Naive thymus-derived CD4-positive, alpha-beta T cell (primary cell): ENCODE measurements at places on chromosomes 4 and X.

DNA sequence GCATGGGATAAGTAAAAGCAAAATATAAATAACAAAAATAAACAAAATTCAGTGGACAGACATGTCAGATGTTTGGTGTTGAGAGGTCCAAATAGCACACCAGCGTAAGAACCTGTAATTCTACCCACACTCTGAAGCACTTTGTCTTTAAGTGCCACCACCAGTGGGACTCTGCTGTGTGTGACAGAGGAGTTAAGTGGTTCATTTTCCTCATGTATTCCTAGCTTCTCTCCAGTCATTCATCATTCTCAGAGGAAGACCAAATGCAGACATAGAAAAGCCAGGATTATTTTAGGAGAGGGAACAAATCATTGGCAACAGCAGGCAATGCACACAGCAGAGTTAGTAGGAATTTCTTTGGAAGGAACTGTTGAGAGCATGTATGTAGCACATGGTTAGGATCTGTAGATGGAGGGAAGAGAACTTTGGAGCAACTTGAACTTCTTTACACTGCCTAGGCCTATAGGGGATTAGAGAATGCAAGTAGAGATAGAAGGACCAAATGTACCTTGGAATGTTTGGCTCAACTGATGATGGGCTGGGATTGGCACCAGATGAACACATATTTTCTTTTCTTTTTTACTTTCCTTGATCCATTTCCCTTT, 43.0 kb upstream of the ARHGAP24 start:
- DNase-seq = no peak

DNA sequence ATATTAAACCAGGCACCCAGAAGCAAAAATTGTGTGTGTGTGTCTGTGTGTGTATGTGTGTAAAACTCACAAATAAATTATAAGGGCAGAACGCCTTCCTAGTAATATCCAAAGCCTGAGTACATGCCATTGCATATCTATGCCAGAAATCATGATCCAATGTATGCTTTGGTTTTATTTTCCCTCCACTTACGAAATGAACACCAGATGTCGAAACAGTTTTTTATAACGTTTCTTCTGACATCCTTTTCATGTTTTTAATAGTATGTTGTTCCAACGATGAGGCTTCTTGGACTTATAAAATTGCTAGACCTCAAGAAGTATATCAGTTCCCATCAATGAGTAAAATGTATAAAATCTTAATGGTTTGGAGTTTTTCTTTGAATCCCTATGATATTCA, 55.4 kb downstream of the KCNIP4 start:
- no peak for DNase-seq

- no peak for DNase-seq
Measured at GRCh38 chr4:1049591-1049905, 38.1 kb downstream of the FGFRL1 start.

GRCh38 chr4:158621729-158622128, 50.0 kb downstream of the C4orf46 start:
- no peak for DNase-seq

DNA sequence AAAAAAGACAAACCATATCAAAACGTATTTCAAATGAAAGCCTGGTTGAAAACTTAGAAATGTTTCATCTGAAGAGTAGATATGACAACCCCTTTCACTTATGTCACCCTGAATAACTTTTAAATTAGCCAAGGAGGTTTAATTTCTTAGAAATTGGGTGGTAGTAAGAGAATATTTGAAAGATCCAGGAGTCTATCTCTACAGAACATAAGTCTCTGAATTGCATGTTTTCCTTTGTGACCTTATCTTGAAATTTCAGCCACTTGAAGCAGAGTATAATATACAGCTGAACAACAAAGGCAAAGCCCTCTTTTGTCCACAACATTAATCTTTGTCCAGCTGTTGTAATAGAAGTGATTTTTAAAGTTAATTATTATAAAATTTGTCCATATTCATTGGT, 49.5 kb downstream of the TMEM154 start:
- no peak for DNase-seq
